ENCODE measurements at places on chromosomes 7 and 10.

GRCh38 chr10:69869291-69869961 lies 67.7 kb downstream of the COL13A1 start:
- no peak for DNase-seq

- no peak for DNase-seq
Observed at GRCh38 chr10:45550903-45551786, 121.4 kb downstream of the ZFAND4 start.

DNA sequence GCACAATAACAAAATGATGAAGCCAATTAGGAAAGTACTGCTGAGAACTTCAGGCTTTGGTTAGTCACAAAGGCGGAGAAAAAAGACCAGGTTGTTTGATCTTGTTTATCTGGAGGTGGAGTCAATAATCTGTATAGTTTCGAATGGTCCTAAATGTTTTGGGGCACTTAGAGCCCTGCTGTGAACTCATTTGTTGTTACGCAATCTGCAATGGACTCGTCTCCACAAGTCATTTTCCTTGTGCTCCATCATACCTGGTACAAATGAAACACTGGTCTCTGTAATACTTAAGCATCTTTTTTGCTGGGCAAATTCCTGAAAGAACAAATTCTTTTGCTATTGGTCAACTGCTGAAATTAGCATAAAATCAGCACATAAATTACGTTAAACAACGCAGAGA lies 430.5 kb downstream of the GATA3 start:
- DNase-seq = no peak

GRCh38 chr7:15309872-15310271 lies 251.9 kb downstream of the AGMO start:
- DNase-seq = no peak

- DNase-seq = no peak
Observed at GRCh38 chr10:77226853-77227565, 410.6 kb downstream of the KCNMA1 start.

GRCh38 chr10:86600296-86600695 lies 54.1 kb upstream of the OPN4 start:
- DNase-seq = no peak

- no peak for DNase-seq
Observed at GRCh38 chr7:77771901-77772300, 26.3 kb downstream of the TMEM60 start.

GRCh38 chr10:45373576-45374349 lies at the start of gene ALOX5:
ALOX5 (plus strand) TSS chr10:45374216; CDS start chr10:45374280, 64 bp downstream.
- no peak for DNase-seq

DNA sequence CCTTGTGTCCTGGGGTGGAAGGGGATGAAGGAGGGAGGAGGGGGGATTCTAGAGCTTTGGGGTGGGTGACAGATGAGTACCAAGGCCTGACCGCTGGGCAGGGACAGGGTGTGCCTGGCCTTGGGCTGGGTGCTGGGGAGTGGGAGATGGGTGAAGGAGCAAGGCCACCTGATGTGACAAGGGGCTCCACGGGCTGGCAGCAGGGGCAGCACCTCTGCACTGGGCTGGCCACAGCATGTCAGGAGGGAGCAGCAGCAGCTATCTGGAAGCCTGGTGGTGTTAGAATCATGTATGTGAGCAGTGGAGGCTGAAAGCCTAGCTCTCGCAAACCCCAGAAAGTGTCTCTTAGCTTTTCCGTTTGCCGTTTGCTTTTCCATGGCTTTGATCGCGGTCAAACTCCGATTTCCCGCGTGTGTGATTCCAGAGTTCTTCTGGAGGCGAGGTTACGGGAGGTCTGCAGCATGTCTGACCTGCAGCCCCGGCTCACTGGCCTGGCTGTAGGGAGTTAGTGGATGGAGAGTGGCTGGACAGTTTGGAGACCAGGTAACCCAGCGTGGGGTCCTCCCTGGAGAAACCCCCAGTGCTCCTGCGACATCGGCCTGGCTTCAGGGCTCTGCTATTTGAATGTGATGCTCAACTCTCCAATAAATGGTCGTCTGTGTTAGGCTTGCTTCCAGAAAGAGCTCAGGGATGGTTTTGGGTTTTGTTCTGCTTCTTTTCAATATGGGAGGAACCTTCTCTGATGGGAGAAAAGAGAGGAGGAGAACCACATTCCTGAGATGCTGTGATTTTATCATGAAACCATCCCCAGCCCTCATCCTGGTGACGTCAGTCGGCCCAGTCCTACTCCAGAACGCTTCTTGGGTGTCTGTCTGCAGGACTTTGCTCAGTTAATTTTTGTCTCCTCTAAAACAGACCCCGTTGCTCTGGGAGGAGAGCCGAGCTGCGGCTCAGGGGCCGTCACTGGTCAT lies 105.5 kb downstream of the CUX1 start:
- DNase-seq = no peak

DNA sequence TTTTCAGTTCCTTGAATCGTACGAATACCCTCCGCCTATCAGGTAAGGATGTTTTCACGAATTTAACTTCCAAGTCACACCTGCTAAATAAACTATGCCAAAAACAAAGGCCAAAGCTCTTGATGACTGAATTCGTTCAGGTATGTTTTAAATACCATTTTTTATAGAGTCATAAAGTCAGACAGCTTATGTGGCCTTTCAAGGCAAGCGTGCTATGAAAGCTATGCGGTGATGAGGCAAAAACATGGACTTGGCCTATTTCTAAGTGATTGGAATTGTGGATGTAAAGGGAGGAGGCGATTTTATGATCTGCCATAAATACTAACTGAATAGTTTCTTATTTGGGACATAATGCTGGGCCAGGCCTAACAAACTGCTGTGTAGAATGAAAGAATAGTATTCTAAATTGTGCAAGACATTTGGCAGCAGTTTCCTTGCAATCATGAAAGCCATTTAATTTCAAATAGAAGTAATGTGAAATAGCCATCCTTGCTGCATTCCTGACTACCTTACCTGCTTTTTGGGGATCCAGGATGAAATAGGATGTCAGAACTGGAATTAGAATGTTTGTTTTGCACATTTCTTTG lies 14.0 kb downstream of the SLC39A12 start:
- no peak for DNase-seq

DNA sequence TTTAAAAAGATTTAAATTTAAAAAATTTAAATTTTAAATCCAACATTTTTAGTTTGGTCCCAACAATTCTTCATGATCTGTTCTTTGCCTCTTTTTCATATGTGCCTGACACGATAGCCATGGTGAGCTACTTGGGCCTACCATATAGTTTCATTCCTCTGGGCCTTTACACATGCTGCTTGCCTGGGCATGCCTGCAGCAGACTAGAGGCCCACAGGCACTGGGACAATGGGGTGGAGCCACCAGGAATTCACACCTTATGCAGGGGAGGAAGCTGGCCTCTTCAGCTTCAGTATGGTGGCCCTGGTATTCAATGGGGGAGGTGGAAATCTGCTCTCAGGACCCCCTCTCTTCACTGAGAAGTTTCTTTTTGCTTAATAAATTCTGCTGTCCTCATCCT lies 37.8 kb upstream of the ZNF365 start:
- no peak for DNase-seq

DNA sequence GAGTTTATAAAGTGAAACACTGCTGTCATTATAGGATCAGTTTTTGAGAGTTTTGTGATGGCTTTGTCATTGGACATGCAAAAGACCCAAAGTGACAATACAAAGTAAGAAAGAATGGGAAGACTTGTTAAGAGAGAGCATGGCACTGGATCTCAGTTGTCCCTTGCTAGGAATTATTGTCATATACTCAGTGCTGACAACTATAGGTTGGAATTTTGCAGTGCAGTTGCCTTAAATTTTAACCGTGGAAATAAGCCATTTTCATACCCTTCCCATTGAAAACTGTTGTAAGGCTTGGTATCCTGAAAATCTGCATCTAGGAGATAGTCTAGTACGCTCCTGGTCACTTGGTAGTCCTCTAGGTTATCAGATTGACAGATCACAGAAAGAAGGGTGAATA lies 1156.7 kb downstream of the GATA3 start:
- DNase-seq = no peak

DNA sequence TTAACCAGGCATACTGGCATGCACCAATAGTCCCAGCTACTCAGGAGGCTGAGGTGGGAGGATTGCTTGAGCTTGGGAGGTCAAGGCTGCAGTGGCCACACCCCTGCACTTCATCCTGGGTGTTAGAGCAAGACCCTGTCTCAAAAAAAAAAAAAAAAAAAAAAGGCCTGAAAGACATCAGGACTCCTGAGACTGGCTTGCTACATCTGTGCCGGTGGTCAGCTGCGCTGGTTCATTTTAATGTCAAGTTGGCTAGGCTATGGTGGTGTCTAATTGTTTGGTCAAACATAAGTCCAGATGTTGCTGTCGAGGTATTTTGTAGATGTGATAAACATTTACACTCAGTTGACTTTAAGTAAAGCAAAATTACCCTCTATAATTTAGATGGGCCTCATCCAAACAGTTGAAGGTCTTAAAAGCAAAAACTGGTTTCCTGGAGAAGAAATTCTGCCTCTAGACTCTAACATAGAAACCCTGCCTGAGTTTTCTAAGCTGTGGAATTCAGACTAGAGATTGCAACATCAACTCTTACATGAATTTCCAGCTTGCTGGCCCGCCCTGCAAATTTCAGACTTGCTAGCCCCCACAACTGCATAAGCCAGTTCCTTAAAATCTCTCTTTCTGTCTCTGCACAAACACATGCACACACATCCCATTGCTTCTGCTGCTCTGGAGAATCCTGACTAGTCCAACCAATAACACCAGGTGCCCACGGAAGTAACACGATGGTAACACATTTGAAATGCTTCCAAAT lies 18.2 kb downstream of the MYOF start:
- no peak for DNase-seq

DNA sequence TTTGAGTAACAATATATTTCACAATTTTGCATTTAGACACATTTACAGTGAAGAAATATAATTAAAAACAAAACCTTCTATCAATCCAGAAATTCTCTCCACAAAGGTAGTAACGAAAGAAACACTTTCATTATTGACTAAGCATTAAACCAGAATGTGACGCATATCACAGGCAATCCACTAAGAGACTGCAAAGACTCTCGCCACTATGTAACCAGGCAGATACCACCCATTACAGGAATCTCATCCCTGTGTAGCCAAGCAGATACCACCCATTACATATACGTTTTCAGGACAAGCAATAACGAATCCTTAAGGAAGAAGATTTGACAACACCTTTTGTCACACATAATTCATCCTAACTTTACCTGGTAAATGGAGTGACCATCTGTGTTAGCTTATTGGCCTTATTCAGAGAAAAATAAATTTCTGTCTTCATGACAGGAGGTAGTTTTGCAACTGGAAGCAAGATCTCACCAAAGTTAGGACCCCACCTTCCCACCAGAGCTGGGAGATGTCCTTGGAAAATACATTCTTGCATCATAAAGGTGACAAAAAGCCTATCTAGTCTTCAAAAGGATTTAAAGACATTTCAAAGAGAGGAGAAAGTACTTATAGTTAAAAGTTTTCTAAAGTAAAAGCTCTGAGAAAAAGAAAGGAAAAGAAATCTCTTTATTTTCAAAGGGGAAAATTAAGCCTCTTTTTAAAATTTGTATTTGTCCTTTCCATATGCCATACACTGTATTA lies 30.8 kb downstream of the LRRC17 start:
- no peak for DNase-seq

GRCh38 chr10:94343151-94343550 lies 19.6 kb downstream of the NOC3L start:
- DNase-seq = no peak

- no peak for DNase-seq
Observed at GRCh38 chr10:102814873-102815661, 22.1 kb downstream of the CYP17A1 start.

- DNase-seq = no peak
Observed at GRCh38 chr7:98354511-98355249, 46.2 kb downstream of the BAIAP2L1 start.

GRCh38 chr7:25830215-25830614 lies 321.8 kb upstream of the NFE2L3 start:
- DNase-seq = no peak

GRCh38 chr10:29009464-29009863 lies 279.4 kb upstream of the LYZL1 start:
- no peak for DNase-seq
